ENCODE measurements at places on chromosomes 16 and 17.

DNA sequence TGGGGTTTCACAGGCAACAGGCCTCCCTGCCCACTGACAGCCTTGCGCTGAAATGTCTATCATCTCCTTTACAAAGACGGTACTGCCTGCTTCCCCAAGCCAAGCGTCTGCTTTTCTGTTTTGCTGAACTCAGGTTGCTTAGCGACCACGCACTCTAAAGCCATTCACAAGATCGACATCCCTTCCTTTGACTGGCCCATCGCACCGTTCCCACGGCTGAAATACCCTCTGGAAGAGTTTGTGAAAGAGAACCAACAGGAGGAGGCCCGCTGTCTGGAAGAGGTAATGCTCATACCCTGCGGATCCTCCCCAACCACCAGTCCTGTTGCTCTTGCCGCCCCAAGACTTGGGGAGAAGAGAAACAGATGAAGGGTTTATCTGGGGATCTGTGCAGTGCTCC lies 28.7 kb downstream of the TMEM186 start:
- DNase-seq, result no peak

DNA sequence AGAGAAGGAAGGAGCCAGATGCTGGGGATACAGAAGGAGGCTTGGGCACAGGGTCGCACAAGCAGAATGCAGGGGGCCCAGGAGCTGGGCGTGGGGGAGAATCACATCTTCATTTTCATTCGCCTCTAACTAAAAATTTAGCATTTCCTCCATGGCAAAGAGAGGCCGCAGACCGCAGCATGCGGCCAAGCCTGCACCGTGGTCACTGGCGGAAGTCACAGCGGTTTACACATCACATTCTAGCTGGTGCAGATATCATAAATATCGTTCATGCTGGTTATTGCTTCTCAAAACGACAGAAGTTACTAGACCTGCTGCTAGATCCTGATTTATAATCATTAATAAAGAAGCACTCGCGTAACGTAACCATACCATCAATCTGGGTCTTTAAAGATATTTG lies 162.0 kb downstream of the NTN1 start:
- no peak for DNase-seq

GRCh38 chr16:80812593-80812992 lies 8.2 kb upstream of the CDYL2 start:
- no peak for DNase-seq

DNA sequence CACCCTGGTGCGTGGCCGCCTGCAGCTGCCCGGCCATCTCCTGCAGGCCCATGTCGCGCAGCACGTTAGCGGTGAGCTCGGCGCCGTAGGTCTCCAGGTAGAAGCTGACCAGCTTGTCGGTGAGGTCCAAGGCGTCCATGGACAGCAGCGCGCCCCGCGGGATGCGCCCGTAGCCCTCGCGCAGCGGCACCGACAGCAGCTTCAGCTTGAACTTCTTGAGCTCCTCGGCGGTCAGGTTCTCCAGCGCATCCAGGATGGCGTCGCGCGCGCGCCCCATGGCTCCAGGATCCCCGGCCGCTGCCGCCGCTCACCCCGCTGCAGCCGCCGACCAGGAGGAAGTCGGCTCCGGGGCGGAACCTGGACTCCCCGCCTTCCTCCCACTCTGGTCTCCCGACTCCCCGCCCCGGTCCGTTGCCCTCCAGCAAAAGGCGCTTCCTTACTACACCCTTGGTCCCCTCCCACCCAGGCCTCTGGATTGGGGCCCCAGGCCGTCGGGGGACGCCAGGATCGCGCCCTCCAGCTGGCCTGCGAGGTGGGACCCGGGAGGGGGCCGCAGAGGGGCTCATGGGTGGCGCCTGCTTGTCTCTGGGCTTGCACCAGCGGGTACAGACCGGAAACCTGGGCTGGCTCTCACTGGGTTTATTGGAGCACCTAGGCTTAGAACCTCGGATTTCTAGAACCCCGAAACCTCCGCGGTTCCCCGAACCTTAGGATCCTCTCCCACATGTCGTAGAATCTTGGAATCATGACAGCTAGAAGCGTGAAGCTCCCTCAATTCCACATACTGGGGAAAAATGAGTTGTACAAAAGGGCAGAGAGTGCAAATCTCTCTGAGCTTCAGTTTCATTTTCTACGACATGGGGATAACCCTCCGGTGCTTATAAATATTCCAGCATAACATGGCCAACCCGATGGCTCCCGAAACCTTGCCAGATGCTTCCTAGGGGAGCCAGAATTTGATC lies at the start of gene PYCARD:
Gene PYCARD, minus strand, starts transcription at position 347 of the 962 bp plus-strand sequence. Its CDS starts 70 bp downstream, at position 277.
- DNase-seq, result no peak

DNA sequence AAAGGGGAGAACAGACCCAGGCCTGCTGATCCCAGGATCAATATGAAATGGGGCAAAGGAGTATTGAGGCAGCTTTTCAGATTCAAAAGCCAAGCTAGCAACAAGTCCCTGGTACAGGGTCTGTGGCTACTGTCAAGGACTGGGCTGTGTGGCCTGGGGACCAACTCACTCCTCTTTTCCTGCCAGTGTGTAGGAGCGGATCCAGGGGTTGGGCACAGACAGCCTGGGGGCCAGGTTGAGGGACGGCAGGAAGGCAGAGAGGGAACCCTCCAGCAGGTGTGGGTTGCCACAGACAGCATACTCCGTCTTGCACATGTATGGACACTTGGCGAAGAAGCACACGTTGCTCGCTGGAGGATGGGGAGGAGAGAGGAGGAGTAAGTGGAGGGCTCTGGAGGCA lies 29.6 kb downstream of the PRKAR1A start:
- no peak for DNase-seq

DNA sequence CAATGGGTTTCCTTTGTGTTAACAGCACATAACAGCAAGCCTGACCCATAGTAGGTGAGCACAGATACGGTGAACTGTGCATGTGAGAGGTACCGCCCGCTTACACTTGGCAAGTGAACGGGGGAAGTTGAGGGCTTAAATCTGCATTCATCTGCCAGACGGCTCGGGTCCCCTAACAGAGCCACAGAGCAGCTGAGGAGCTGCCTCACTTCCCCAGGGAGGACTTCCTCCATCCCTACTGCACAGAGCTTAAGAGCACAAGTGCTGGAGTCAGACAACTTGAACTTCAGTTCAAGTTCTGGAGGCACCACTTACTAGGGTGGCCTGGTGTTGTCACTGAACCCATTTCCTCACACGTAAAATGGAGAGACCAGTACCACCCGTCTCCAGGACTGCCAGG lies 13.4 kb downstream of the RAB5C start:
- no peak for DNase-seq

DNA sequence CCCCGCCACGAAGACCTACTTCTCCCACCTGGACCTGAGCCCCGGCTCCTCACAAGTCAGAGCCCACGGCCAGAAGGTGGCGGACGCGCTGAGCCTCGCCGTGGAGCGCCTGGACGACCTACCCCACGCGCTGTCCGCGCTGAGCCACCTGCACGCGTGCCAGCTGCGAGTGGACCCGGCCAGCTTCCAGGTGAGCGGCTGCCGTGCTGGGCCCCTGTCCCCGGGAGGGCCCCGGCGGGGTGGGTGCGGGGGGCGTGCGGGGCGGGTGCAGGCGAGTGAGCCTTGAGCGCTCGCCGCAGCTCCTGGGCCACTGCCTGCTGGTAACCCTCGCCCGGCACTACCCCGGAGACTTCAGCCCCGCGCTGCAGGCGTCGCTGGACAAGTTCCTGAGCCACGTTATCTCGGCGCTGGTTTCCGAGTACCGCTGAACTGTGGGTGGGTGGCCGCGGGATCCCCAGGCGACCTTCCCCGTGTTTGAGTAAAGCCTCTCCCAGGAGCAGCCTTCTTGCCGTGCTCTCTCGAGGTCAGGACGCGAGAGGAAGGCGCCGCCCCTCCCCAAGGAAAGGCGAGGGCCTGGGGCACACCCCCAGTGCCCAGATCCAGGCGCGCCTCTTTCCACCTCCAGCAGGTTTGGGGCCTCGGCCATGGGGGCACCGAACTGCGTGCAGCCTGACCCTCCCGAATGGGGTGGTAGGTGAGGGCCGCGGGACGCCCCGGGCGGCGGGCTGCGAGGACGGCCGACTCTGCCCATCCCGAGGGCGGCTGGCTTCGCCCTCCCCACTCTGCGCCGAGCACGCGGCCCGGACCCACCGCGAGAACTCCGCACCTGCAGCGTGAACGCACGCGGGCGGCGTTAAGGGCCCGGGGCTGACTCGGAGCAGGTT lies 664 bp downstream of the HBQ1 start:
- peak; percentile 87 for DNase-seq

DNA sequence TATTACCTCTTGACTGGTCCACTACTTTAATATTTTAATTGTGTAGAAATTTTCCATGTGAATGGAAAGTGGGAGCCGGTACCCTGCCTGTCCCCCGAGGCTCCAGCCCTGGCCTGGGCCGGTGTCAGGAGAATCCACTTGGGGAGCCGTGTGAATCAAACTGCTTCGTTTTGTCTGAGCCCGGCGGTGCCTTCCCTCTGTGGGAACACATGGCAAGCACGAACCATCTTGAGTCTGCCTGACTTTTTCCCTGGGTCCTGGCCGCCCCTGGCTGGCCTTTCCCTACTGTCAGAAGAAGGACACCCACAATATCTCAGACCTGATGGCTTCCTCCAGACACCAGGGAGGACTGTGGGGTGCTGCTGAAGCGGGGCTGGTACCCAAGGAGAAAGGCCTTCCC lies 12.4 kb upstream of the MYO15B start:
- DNase-seq, result no peak

All from activated naive CD4-positive, alpha-beta T cell treated with anti-CD3 and anti-CD28 coated beads, Interleukin-2, amount 50 U/mL, for 16 hours (primary cell).